Activated effector memory CD4-positive, alpha-beta T cell treated with anti-CD3 and anti-CD28 coated beads, Interleukin-2, amount 50 U/mL, for 16 hours (primary cell): ENCODE measurements at places on chromosomes 7 and 10.

DNA sequence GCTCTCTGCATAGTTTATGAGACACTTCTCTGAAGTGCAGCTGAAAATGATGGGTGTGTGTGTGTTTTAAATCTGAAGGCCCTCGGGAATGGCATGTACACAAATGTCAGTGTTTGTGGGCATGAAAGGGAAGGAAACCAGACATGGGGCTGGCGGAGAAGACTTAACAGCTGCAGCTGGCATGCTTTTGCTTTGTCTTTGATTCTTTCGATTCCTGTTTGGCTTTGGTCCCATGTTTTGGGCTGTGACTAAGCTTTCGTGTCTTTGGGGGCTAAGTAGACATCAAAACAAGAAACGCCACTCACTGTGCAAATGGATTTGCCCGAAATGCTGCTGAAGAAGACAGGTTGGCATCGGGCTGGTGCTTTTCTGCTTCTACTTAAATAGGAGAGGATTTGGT lies 179.3 kb downstream of the PFKFB3 start:
- peak; percentile 70 for DNase-seq

DNA sequence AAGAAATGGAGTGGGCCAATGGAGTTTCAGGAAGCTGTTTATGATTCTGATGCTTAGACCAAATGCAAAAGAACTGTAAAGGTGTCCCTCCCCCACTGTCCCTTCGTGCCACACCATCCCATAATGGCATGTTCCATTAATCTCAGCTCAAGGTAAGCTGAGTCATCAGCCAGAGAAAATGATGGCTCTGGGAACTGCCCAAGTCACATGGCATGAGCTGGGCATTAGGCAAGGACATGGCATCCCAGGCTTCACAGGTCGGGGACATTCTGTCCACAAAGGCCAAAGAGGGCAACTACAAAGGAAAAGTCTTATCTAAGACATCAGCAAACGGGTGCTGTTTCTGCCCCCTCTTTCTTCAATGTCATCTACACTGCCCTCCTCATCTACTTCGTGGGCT lies 44.9 kb downstream of the DLG5 start:
- no peak for DNase-seq

GRCh38 chr10:27345455-27345920 lies 104.9 kb upstream of the ACBD5 start:
- DNase-seq = no peak

GRCh38 chr7:44149571-44150465 lies 8.7 kb upstream of the MYL7 start:
- DNase-seq = no peak

- DNase-seq = no peak
Observed at GRCh38 chr10:5532618-5533097, 7.9 kb downstream of the CALML3 start.

DNA sequence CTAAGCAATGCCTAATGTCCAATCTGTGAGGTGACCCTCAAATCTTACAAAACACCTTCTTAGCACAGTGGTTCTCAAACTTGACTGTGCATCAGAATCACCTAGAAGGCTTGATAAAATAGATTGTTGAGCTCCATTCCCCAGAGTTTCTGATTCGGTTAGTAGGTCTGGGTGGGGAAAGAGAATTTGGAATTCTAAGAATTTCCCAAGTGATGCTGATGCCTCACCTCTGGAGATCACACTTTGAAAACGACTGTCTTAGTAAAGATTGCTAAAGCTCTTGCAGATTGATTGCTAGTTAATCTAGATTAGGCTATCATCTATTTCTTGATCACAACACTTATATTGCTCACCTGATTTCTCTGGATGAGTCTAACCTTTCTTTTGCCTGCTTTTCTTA lies 126.6 kb downstream of the PCLO start:
- no peak for DNase-seq

DNA sequence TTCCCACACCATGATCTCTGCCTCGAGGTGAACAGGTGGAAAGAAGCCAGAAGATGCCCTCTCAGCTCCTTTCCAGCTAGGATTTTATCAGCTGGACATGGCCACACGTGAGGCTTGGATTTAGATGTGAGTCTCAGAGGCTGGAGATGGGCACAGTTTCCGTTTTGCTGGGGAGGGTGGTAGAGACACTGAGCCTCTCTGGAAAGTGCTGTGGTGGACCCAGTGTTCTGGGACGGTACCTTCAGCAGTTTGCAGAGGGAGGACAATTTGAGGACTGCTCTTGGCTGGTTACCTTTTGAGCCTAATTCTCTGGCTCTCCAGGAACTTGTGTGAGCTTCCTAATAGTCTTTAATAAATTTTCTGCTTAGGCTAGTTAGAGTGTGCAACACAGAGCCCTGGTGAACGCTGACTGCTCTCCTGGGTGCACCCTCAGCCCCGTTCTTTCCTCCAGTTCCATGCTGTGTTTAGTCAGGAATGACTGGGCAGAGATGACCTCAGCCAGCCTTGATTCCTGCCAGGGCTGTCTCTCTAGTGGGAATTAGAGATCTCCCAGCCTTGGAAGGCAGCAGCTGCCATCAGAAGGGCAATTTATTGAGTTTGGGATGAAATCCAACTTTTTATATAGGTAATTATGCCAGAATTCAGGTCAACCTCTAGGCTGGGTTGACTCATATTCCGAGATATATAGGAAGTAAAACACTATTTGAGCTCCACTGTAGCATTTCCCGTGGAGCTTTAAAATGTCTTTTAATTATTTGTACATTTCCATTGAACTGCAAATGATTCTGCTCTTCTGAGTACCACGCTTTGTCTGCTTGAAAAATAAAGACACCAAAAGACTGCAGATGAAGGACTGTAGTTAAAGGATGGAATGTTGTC lies 103.9 kb downstream of the GATA3 start:
- DNase-seq = no peak

- no peak for DNase-seq
Observed at GRCh38 chr7:32222251-32222900, 152.2 kb upstream of the PDE1C start.

GRCh38 chr7:68581417-68581816 lies 1016.9 kb upstream of the AUTS2 start:
- no peak for DNase-seq

DNA sequence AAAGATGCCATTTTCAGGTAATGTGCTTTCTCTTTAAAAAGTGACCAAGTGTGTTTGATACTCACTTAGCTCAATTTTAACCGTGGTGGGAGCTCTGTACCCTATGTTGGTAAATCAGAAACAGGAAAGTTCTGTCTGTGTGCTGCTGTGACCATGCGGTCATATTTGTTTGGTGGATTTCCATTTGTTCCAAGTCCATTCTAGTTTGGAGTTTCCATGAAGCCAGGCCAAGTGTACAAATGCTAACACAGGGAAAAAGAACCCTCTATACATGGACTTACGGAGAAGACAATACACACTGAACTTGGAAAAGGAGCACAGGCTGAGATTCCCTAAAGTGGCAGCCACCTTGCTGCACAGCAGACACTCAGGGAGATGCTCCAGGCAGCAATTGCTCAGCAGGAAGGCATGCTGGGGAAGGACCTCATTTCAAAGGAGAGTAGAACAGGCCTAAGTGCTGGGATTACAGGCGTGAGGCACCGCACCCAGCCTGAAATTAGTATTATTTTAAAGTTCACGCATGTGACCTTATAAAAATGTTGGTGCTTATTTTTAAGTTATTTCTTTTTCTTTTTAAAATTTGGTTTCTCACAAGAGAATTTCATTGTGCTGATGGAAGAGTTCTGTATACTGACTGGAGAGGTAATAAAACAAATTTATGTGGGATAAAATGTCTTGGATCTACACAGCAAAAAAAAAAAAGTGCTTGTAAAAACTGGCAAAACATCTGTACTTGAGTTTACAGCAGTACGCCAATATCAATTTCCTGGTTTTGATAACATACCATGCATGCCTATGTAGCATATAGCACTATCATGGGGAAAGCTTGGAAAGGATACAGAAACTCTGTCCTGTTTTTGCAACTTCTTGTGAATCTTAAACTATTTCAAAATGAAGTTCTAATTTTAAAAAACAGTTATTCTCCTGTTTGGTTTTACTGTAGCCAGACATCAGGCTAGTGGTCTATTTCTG lies 436.2 kb downstream of the KCNMA1 start:
- no peak for DNase-seq

DNA sequence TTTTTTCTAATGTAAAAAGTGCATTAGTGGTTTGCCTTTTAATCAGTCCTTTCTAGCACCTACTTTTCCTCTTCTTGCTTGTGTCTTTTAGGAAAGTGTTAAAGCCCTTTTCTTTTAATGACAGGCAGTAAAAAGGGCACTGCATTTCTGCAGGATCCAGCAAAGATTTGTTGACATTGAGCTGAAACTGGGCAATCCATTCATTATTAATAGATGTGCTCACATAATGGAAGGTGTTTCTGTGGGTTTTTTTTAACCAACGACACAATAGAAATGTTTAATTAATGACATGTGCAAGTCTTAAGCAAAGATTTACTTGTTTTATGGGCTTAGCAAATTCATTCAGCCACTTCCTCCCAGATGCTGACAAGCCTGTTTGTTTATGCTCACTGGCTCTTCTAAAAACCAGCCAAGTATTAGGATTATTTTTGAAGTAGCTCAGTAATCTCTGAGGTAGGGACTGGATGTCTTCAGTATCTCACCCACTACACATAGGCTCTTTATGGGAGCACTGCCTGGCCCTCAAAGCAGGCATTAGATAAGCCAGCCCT lies 1201.1 kb downstream of the SORCS1 start:
- DNase-seq = no peak

DNA sequence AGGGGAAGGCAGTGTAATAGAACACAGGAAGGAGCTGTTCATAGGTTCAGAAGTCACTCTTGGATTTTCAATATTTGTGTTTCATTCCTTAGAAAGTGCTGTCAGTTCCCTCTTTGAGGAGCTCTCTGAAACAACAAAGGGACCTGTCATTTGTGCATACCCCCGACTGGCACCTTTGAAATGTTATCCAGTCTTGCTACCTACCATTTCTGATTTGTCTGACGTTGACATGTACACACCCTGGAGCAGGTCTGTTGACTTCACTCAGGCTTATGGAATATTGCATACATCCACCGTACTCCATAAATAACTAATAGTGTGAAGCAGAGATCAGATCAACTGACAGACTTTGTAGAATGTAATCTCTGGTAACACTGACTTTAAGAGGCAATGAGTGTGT lies 189.8 kb downstream of the DPP6 start:
- DNase-seq = no peak

- no peak for DNase-seq
Observed at GRCh38 chr10:60346661-60347060, 43.0 kb downstream of the ANK3 start.

- DNase-seq = no peak
Observed at GRCh38 chr10:122132331-122132755, 138.8 kb upstream of the BTBD16 start.

GRCh38 chr10:78007172-78007571 lies 22.1 kb downstream of the POLR3A start:
- no peak for DNase-seq

DNA sequence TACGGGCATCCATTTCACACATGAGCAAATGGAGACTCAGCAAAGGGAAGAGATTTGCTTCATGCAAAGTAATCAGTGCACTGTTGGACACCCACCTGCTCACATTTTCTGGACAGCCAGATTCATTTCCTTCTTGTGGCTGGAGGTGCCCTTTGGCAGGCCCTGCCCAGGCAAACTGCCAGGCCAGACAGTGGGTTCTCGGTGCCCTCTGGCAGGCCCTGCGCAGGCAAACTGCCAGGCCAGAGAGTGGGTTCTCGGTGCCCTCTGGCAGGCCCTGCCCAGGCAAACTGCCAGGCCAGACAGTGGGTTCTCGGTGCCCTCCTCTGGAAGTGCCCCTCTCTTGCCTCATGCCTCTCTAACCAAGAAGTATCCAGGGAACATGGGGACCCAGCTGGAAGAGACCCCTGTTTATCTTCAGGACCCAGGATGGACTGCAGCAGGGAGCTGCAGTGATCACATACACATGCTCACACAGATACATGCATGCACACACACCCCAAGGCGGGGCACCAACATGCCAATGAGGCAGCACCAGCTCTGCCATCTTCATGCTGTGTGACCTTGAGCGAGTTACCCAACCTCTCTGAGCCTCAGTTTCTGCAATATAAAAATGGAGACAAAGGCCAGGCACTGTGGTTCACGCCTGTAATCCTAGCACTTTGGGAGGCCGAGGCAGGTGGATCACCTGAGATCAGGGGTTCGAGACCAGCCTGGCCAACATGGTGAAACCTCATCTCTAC lies 67.1 kb downstream of the OAT start:
- peak; percentile 54 for DNase-seq

DNA sequence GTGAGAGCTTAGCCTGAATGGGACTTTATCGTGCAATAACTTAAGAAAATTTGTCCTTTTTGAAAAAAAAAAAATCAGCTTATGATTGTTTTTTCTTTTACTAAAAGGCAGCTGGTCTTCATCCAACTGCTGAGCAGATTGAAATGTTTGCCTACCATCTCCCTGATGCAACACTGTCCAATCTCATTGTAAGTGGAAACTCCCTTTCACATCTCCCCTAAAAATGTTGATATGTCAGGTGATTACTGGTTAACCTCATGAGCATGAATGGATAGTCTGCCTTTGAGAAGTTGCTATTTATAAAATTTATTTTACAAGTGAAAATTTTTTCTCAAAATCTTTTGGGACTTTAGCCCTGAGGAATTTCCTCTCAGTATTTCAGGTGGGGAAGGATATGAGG lies 17.8 kb upstream of the HKDC1 start:
- no peak for DNase-seq

DNA sequence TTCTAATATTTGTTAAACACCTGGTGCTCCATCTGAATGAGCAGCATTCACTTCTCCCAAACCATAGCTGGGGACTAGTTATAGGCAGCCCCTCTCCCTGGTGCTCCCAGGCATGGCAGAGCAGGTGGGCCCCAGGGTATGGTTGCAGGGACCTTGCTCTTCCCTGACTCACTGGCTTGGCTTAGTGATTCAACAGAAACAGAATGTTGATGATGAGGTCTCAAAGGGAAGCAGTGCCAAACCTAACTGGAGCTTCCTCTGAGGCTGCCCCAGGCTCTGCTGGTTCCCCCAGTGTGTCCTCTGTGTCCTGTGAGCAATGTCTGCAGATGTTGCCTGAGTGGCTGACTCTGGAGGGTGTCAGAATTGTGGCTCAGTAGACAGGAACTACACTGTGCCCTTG lies 3.7 kb downstream of the GPR26 start:
- no peak for DNase-seq

DNA sequence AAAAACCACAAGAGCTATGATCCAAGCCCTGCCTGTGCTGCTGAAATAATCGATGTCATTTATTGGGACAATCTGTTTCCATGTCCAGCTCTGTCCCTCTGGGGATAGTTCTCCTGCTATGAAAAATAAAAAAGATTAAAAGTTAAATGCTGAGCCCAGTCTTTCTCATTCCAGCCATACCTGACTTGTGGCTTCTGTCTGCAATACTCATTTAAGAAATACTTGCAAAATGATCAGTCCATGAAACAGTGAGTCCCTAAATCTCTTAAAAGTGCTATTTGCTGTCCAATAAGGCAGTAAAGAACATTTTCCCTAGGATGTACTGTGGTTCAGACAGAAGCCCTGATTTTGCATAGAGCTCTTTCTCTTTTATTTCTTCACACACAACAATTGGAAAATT lies 91.7 kb downstream of the SLC16A9 start:
- DNase-seq = no peak

GRCh38 chr10:62688971-62689700 lies 115.4 kb upstream of the ADO start:
- DNase-seq = no peak
